ENCODE measurements at places on chromosomes 4 and X. TPM values are rescaled to one million over a fixed set of nuclear protein-coding genes. Genes with fewer than 3 reads are reported as not detected.

Gene FAM9B
- not detected for total RNA-seq

Gene ASB9
- not detected for total RNA-seq

Gene SPANXA2
- not detected for total RNA-seq

Gene AMBN
- total RNA-seq = not detected

DNA sequence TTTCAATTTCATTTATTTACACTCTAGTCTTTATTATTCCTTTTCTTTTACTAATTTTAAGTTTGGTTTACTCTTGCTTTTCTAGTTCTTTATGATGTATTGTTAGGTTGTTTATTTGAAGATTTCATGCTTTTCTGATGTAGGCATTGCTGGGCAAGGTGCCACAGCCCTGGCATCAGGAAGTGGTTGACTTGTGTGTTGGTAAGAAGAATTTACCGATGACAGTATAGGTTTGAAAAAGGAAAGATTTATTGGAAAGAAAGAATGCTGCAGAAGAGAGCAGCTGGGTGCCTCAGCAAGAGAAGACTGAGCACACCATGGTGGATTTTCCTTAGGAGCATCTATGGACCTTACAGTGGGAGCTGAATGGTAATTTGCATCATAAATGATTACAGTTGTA lies 153.2 kb downstream of the KLF8 start:
- no peak for DNase-seq

GRCh38 chr4:76589872-76590797 lies 155.1 kb downstream of the SHROOM3 start:
- DNase-seq = peak; percentile 83

DNA sequence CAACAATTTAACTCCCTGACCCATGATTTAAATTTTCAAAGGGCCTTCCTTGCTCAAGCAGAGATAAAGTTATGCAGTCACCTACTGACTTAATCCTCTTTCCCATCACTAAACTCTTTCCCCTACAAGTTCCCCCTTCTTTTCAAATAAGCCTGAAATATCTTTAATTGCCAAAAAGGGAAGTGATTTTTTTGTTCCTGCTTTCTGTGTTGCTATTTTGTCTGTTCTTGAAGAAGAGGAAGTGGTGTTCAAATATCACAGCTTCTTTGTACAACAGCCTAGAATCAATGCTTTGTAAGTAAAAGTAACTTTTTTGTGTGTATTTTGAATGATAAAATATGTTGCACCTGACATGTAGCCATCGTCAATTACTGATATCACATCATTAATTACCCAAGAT lies 595.9 kb downstream of the CENPC start:
- DNase-seq = no peak
